ENCODE measurements at places on chromosomes 1 and 21. TPM values are rescaled to one million over a fixed set of nuclear protein-coding genes. Genes with fewer than 3 reads are reported as not detected.

DNA sequence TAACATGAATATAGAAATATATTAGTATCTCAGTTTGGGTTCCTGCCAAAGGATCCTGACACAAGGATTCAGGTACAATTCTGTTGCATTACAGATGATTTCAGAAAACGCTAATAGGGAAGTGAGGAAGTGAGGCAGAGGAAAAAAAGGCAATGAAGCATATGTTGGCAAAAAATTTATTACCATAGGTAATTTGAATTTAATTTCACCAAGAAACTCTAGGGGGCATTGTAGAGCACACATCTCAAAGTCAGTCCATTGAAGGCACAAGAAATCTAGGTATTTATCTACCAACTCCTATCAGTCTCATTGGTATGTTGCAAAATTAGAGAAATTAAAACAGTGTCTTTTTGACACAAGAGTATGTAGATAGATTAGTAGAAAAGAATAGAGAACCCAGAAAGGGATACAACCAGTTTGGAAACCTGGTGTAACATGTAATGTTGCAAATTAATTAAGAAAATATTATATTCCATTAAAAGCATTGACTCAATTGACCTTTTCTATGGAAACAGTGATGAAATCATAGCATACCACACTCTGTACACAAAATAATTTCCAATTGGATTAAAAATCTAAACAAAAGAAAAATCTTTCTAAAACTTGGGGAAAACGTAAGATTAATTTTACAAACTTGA is 104.9 kb upstream of the SNX7 start:
- DNase-seq, result no peak

DNA sequence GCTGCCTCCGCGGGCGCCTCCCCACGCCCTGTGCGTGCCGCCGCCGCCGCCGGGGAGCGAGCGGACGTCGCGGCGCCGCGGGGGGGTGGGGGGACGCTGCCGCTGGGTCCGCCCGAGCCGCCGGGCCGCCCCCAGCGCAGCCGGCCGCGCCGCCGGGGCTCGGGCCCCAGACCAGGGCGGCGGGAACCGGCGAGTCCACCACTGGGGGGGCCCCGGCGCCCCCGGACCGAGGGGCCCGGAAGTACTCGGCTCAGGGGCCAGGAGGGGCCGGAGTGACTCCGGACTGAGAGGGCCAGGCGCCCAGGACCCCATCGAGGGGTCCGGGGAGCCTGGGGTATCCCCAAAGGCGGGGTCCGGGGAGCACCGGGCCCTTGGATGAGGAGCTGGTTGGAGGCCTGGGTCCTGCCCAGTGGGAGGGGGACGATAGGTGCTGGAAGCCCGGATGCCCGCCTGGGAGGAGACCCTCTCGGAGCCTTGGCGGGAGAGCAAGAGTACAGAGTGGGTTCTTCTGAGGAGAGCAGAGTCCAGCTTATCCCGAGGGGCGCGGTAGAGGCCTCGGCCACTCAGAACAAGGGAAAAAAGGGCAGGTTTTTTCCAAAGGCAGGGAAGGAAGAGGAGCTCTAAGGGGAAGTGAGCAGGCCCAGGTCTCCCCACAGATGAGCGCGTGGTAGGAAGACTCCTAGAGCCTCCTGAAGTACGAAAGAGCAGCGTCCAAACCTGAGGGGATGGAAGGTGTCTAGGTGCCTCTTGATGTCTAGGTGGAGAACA is 556 bp downstream of the GMEB1 start:
- no peak for DNase-seq

GRCh38 chr1:205983925-205984725 is 19.1 kb downstream of the RAB7B start:
- no peak for DNase-seq

- DNase-seq, result no peak
Measured at GRCh38 chr1:9371391-9371935, 78.8 kb downstream of the SPSB1 start.

DNA sequence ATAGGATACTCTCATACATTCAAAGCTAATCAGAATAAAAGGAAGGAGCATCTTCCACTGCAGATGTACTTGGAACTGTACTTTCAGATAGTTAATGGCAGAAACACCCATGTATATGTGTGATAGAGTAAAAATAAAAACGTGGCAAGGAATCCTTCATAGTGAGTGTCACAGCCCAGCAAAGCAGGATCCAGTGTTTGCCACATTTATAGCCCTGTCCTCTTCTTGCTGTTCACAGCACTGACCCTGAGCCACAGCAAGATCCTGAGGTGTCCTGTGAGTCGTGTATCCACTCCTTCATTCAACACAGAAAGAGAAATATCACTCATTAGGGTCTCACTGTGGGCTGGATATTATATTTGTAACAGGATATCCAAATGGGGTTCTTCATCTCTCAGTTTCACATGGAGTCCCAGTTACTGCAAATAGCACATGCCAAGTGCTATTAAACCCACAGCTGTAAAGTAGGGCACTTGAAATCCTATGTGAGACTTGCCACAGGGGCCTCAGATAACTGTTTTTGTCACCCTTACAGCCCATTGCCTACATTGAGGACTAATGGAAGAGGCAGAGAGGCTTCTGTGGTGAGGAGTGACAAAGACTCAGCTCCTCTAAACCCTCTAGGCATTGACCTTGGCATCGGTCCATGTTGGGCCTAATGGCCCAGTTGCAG is 41.3 kb downstream of the CYP2J2 start:
- DNase-seq, result no peak

FCER1G gene
- total RNA-seq, result 176 TPM

Measured in mesenteric fat pad (tissue), 1 donor.